SK-N-SH (cell line): ENCODE measurements at places on chromosomes 12 and 14.

DNA sequence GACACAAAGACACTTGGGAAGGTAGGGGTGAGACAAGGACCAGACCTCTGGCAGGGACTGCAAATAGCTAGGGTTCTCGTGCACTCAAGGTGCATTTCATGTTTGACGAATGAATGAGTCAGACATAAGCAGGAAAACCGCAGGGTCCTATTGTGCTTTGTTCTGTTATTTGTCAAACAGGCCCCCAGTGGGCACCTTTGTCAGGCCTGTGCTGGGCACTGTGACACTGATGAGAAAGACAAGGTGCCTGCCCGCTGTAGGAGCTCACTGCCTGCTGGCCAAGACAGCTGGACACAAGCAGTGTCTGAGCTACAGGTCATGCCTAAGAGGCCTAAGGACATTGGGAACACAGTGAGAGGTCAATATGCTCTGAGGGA is 2.3 kb downstream of the OTUB2 start:
- DNase-seq: no peak

GRCh38 chr14:72754949-72755348 is 139.0 kb downstream of the DPF3 start:
- no peak for DNase-seq

DNA sequence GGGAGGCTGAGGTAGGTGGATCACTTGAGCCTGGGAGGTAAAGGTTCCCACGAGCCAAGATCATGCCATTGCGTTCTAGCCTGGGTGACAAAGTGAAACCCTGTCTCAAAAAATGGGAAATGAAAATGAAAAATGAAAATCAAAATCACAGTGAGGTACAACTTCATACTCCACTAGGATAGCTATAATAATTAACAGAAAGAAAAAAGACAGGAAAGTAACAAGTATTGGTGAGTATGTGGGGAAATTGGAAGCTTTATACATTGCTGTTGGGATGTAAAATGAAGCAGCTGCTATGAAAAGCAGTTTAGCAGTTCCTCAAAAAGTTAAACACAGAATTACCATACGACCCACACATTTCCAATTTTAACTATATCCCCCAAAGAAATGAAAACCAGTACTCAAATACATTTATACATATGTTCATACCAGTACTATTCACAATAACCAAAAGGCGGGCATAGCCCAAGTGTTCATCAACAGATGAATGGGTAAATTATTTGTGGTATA is 22.2 kb downstream of the SGPP1 start:
- no peak for DNase-seq

DNA sequence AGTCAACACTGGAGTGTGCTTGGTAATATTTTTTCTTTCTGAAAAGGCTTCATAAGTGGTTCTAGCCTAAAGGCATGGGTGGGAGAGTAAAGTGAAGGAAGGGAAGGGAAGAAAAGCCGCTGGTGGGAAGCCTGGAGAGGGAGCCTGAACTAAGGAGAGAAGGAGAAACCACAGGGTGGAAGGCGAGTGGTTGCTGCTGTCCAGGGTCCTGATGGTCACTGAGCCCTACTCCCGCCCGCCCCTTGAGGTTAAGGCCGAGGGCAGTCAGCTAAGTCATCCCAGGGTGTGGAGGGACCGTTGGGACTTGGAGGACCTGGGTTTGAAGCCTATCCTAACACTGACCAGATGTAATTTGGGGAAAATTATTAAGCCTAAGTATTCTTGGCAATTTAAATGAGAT is 189.1 kb downstream of the PIWIL1 start:
- DNase-seq: no peak

- DNase-seq: peak; percentile 32
These were observed 3.2 kb upstream of the LHX5 start for GRCh38 chr12:113474635-113475436.

- peak; percentile 25 for DNase-seq
These were observed 1.9 kb downstream of the NKX2-1 start for GRCh38 chr14:36518031-36518585.

- DNase-seq: peak; percentile 83
These were observed 7.8 kb downstream of the AMN start for GRCh38 chr14:102930138-102930752.

DNA sequence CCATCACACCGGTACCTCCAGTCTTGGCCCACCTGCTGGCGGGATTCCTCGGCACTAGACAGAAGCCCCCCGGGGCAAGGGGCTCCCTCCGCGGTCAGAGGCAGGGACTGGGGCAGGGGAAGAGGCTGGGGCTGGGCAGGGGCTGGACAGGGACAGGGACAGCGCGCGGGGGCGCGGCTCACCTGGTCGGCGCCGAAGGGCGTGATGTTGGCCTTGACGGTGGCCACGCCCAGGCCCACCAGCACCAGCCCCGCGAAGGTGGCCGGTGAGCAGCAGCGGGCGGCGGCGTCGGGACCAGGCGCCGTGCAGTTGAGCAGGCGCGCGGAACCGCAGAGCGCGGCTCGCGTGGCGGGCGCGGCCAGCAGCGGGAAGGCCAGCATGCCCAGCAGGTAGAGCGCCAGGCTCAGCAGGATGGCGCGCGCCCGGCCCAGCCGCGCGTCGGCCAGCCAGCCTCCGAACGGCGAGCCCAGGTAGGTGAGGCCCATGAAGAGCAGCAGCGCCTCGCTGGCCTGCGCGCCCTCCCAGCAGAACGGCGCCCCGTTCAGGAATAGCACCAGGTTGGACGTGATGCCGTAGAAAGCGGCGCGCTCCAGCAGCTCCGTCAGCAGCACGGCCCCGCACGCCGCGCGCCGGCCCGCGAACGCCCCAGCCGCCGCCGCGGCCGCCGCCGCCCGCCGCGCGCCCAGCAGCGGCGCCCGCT is 392 bp downstream of the SLC15A4 start:
- no peak for DNase-seq

DNA sequence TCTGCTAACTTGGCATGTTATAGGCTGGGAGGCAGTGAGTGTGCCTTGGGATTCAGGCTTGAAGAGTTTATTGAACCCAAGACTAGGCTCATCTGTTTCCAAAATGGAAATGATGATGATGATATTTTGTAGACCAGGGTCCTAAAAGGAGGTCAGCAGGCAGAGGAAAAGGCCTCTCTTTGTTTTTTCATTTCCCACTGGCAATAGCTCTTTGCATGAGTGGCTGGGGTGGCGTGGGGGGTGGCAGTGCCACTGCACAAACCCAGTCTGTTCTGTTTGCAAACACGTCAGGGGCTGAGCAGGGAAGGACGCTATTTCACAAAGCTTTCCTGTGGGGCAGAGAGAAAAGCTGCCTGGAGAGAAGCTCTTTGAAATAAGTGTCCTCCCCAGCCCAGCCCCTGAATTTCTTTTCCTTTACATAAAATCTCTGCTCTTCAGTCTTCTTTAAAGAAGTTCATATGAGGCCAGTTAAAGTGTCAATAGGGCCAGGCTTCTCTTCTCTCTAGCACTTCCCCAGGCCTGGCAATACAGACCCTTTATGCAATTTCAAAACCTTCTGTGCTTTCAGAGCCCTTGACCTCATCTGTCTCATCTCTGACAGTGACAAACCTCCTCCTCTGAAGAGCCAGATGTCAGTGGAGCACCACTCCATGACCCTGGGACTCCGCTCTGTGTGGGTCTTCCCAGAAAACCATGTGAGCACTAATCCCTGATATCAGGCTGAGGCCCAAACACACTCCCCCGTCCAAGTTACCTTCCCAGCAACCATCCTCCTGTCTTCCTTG is 72.8 kb downstream of the ZNF664 start:
- no peak for DNase-seq

GRCh38 chr12:104729091-104729490 is 229.0 kb downstream of the SLC41A2 start:
- DNase-seq: no peak

DNA sequence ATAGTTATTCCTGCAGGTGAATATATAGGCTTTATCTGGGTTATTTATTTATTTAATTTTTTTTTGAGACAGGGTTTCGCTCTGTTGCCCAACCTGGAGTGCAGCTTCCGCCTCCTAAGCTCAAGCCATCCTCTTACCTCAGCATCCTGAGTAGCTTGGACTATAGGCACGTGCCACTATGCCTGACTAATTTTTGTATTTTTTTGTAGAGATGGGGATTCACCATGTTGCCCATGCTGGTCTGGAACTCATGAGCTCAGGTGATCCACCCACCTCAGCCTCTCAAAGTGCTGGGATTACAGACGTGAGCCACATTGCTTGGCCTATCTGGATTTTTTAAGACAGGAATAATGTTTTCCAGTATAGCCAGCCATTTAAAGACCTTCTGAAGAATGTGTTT is 2.0 kb downstream of the RAN start:
- no peak for DNase-seq

DNA sequence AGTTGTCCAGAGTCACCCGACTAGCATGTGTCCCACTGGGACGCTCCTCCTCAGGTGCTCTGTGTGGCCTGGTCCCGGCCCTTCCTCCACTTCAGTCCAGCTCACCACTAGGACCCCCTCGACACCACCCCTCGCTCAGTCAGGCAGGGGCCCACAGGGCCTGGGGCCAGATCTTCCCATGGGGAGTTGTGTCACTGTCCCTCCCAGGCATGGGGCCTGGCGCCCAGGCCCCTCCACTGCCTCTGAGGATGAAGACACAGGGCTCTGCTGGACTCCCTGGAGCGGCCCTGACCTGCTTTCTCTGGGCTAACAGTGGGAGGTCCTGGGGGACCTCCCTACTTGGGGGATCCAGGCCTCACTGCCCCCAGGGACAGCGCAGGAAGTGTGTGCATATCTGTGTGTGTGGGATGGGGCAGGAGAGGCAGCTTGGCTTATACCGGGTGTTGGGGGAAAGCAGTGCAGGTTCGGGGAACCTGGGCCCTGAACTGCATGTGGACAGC is 43.8 kb downstream of the KRT80 start:
- no peak for DNase-seq

- no peak for DNase-seq
These were observed 81.6 kb upstream of the FAR2 start for GRCh38 chr12:29067430-29067829.

DNA sequence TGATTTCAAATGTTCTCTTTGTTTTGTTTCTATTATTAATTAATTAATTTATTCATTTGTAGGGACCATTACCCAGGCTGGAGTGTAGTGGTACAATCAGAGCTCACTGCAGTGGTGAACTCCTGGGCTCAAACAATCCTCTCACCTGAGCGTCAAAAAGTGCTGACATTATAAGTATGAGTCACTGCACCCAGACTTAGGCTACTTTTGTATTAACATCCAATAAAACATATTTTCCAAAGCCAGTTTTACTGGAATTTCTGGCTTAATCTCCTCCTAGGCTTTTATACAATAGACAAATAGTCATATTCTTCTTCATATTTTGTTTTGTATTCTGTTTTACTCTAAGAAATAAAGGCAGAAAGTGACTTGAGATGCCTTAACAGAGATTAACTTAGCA is 749.6 kb downstream of the SLC16A7 start:
- no peak for DNase-seq

DNA sequence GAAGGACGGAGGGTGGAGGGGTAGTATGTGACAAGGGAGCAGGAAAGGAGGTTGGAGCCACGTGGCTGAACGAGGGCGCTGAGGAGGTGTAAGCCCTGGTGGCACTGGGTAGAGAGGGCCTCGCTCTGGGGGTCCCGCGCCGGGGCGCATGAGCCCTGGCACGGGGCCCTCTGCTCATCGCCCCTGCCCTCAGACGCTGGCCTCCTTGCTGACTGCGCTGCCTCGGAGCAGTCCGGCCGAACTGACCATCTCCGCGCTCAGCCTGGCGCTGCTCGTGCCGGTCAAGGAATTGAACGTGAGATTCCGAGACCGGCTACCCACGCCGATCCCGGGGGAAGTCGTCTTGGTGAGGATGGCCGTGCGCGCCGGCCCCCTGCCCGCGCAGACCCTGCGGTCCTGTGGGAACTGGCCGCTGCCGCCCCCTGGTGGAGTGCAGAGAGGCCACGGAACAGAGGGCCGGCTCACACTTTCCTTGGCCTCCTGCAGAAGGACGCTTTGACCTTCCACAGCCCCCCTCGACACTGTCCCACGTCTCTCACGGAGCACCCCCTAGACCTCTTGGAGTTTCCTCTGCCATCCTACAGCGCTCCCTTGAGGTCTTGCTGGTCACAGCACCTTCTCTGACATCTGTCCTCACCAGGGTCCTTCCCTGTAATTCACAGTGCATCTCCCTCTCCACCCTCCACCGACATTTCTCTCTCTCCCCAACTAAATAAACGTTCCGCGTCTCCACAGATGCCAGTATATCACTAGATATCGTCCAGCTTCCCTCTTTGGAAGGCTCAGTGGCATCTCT is 10.5 kb downstream of the ARHGEF25 start:
- peak; percentile 96 for DNase-seq

DNA sequence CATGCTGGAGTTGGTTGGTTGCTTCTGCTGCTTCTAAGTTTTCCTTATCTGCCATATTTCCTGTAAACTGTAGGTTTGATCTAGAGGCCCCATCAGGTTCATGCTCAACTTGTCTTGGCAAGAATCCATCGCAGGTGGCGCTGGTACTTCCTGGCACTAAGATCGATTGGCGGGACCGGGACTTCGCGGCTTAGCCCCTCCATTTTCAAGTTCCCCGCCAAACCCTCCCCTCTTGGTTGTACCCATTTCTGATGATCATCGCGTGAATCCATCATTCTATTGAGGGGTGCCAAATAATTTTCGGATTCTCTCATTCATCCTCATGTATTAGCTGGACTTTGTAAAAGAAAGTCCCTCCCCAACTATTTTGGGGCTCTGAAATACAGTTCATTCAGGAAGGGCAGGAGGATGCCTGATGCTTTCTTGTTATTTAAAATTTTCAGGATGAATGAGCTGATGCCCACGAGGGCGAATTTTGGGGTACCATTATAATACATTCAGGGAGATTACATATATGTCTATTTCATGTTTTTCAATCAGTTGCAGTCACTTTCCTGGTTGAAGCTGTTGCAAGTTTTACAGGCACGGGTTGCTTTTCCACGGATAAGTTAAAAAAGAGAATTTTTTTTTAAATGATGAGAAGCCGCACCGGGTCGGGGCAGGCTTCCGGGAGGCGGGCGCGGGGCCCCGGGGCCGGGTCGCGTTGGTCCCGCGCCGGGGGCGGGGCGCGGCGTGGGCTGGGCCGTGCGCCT is 395 bp upstream of the BRI3BP start:
- DNase-seq: peak; percentile 82

DNA sequence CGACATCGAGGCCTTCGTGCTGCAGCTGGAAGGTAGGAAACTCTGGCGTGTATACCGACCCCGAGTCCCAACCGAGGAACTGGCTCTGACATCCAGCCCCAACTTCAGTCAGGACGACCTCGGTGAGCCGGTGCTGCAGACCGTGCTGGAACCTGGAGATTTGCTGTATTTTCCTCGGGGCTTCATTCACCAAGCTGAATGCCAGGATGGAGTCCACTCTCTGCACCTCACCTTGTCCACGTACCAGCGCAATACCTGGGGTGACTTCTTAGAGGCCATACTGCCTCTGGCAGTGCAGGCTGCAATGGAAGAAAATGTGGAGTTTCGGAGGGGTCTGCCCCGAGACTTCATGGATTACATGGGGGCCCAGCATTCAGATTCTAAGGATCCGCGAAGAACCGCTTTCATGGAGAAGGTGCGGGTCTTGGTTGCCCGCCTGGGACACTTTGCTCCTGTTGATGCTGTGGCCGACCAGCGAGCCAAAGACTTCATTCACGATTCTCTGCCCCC is 1.4 kb downstream of the RIOX1 start:
- DNase-seq: no peak

GRCh38 chr14:101823066-101823465 is 61.6 kb downstream of the PPP2R5C start:
- DNase-seq: no peak

- no peak for DNase-seq
These were observed 239.0 kb downstream of the FBXL14 start for GRCh38 chr12:1355396-1355795.

- DNase-seq: no peak
These were observed 64.2 kb downstream of the DRAM1 start for GRCh38 chr12:101941306-101942249.
